Vagina (tissue), 2 donors: ENCODE measurements at places on chromosomes 5 and 9. TPM values are rescaled to one million over a fixed set of nuclear protein-coding genes. Genes with fewer than 3 reads are reported as not detected.

GRCh38 chr5:38722918-38723317 lies 122.9 kb upstream of the OSMR start:
- H3K27ac ChIP-seq: no peak overlapping the region
- DNase-seq: no peak
- H3K36me3 ChIP-seq: no peaks in the 10 kb centered on the region
- H3K4me1 ChIP-seq: peaks cover 7% of the 10 kb centered on the region

GRCh38 chr9:98867429-98868168 lies 60.1 kb downstream of the GALNT12 start:
- DNase-seq: no peak
- no peaks in the 10 kb centered on the region for H3K36me3 ChIP-seq
- no peaks in the 10 kb centered on the region for H3K27me3 ChIP-seq
- H3K4me3 ChIP-seq: no peak overlapping the region
- H3K27ac ChIP-seq: peak overlapping the region; percentile 67
- H3K4me1 ChIP-seq: peaks cover 53% of the 10 kb centered on the region

The SPINK5 gene
- 235 TPM for total RNA-seq

DNA sequence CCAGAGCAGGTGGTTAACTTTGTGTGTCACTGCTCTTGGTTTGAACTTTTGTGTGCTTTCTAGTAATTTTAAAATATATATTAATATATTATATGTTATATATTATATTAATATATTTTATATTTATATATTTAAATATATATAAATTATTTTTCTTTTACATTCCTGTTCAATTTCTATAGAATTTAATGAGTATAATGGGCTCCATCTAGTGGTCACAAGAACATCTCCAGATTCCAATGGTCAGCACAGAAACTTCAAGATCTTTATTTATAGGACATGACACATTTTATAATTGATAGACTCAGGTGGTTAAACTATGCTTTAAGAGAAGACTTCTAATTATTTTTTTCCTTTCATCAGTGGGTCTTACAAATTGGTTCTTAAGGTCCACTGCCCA lies 39.1 kb downstream of the COL23A1 start:
- H3K36me3 ChIP-seq: no peaks in the 10 kb centered on the region
- H3K27ac ChIP-seq: no peak overlapping the region
- DNase-seq: no peak
- no peaks in the 10 kb centered on the region for H3K4me1 ChIP-seq

The ENG gene
- 130 TPM for total RNA-seq
